ENCODE measurements at places on chromosomes 3 and 15. TPM values are rescaled to one million over a fixed set of nuclear protein-coding genes. Genes with fewer than 3 reads are reported as not detected.

The ZCWPW2 gene
- total RNA-seq = 0.38 TPM

The CLDN16 gene
- 0.38 TPM for total RNA-seq

The LTF gene
- 0.38 TPM for total RNA-seq

The NFKBIZ gene
- 82.2 TPM for total RNA-seq

The CPEB1 gene
- total RNA-seq = 13.8 TPM

The OXTR gene
- 29.9 TPM for total RNA-seq
